ENCODE measurements at places on chromosomes 5 and 9.

GRCh38 chr9:121720311-121721057 is 69.0 kb downstream of the DAB2IP start:
- no peak for DNase-seq

DNA sequence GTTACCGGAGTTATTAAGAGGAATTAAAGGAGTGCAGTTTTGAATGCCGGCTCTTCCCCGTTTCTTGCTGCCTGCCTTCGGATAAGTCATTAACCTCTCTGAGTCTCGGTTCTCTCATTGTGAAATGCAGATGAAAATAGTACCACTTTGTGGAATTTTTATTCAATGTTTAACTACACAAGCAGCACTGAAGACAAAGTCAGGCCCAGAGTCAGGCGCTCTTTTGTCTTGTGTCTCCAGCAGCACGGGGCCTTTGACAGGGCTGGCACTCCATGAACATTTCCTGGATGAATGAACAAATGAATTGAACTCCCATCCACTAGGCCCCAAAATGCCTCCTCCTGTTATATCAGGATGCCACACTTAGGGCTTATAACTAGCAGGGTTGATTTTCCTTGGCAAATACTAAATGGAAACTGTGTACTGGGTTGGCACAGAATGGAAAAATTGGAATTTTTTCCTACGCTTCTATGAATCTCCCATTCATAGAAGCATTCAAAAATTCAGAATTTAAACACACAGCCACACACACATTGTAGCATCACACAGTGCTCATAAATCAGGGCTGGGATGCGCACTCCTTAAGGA is 332.8 kb downstream of the MLLT3 start:
- DNase-seq = no peak

DNA sequence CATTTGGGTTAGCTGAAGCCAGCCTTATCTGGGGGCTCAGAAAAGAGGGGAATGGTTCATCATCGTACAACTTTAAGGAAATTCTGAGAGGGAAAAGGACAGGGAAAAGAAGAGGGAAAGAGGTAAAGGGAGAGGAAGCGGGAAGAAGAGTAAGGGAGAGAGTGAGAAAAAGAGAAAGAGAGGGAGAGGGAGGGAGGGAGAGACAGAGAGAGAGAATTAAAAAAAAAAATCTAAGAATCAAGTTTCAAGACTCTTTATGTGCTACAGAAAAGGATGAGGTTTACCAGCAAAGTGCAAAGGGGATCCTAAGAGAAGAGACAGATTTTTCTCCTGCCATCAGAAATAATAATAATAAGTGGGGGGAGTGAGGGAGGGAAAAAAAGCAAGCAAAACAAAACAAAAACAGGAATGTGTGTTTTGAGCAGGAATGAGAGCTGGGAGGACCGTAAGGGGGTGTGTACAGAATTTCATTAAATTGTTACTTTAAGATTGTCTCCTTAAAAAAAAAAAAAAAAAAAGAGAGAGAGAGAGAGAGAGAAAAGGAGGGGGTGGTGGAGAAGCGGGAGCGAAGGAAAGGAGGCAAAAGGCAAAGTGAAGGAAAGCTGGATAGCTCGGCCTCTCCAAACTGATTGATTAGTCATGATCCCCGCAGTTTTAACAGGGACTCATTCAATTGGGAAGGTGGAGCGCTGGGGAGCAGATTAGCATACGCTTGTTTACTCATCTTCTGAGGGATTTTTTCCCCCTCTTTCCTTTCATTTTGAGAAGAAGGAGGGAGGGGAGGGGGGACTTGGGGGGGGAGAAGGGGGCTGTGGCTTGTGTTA is 438 bp upstream of the PAPPA start:
- no peak for DNase-seq

DNA sequence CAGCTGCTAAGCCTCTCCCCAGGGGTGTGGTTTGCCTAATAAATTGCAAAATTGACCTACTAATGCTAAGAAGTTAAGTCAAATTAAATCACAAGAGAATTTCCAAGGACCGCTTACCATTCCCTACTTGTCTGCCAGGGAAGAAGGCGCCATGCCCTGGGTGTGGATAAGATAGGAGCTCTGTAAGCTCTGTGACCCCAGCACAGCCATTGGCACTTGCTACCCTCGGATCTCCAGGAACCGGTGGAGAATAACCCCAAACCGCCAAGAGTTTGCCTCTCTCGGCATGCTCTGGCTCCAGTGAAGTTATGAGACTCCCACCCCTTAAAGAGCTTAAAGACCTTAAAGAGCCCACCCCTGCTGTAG is 58.9 kb downstream of the NEURL1B start:
- no peak for DNase-seq

DNA sequence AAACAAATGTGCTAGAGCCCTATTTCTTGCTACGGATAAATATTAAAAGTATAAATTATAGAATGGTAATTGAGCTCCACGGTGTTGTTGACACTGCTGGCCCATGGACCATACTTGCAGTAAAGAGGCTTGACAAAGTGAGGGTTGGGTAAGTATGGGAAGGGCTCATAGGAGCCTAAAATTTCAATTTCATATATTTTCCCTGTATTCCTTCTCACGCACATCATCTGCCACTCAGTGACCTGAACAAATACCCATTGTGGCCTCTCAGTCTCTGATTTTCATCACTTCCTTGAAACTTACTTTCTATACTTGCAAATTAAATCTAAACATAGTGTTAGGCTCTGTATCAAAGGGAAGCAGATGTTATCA is 116.5 kb downstream of the PIK3R1 start:
- DNase-seq = no peak

DNA sequence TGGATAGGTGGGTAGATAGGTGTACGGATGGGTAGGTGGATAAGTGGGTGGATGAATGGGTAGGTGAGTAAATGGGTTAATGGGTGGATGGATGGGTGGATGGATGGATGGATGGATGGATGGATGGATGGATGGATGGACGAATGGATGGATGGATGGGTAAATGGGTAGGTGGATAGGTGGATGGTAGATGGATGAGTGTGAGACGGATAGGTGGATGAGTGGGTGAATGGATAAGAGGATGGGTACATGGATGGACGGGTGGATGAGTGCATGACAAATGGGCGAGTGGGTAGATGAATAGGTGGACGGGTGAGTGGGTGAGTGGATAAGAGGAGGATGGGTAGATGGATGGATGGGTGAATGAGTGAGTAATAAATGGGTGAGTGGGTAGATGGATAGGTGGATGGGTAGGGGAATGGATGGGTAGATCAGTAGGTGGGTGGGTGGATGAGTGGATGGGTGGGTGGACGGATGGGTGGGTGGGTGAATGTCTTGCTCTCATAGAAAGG is 179.2 kb downstream of the FGF18 start:
- DNase-seq = no peak

DNA sequence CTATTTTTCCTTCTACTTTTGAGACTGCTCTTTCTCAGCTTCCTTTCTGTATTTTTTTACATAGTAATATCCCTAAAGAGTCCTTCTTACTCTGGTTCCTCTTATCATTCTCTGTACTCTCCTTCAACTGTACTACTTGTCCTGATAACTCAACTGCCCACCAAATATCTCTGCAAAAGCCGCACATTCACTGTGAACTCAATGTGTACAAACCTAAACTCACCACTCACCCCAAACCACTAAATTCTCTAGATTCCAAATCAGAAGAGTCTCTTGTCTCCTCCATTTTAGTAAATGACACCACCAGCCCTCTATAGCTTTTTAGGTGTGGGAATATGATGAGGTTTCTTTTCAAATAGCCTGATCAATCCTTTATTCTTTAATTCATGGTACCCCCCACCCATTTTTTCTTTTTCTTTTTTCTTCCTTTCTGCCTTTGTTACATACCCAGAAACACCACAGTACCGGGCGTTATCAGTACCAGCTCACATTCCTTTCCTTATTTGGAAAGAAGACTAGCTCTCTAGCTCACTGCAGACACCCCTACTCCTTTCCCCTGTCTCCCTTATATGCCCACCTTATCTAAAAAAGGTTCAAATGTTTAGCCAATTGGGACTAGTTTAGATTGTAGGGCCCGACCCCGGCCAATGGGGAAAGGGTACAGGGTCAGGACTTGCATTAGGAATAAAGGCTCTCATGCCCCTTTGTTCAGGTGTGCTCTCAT is 63.1 kb upstream of the RANBP6 start:
- no peak for DNase-seq

DNA sequence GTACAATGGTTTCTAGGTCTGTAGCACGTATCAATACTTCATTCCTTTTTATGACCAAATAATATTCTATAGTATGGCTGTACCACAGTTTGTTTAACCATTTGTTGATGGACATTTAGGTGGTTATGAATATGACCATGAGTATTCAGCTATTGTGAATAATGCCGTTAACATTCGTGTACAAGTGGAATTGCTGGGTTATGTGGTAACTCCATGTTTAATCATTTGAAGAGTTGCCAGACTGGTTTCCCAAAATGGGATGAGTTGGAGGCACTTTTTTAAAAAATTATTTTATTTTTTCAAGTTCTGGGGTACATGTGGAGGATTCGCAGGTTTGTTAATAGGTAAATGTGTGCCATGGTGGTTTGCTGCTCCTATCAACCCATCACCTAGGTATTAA is 4.6 kb downstream of the SNX2 start:
- no peak for DNase-seq

DNA sequence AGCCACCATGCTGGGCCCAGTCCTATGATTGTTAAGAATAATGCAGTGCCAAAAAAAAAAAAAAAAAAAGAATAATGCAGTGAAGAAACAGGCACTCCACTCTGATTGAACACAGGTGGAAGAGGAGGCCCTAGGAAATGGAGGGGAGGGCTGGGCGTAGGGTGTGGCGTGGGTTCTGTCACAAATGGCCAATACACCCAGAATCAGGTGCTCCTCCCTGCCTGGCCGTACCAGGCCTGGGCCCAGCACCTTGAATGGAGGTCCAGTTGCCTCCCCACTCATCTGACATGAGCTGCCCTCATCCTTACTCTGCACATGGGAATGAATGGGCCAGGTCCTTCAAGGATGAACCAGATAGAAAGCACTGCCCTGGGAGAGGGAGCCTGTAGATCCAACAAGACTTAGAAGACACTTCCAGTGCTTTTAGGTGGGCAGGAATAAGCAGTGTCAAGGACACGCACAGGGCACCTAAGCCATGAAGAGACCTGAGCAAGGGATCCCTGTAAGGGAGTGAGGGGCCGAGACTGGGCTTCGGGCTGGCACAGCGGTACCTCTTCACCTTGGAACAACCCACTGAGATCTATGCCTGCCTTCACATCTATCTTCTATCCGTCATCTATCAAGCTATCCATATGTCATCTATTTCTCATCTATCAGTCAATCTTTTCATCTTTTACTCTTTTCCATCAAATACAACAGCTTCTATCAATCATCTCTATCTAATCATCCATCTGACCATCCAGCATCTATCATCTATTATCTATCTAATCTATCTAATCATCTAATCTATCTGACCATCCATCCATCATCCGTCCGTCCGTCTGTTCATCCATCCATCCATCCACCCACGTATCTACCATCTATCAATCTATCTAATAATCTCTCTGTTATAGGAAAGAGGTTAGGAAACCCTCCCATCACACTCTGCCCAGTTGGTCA is 15.9 kb downstream of the NINJ1 start:
- DNase-seq = no peak

DNA sequence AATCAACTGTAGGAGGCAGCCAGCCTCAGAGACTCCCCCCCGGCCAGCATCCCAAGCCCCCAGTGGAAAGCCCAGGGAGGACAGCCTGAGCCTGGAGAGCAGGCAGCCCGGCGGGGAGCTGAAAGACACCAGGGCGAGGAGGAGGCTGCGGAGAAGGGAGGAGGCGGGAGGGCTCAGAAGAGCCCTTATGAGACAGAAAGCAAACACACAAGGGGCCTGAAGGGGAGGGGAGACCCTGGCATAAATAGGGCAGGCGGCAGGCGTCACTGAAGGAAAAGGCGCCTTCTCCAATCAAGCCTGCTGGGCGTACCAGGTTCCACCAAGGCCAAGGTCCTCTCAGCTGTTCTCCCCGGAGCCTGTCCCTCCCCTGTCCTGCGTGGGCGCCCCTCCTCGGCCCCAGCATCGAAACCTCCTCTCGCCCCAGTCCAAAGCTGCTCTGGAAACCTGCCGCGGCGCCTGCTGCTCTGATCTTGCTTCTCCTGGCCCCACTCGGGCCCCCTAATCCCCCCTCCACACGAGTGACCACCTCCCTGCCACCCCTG is 1.3 kb downstream of the SLC9A3 start:
- no peak for DNase-seq

DNA sequence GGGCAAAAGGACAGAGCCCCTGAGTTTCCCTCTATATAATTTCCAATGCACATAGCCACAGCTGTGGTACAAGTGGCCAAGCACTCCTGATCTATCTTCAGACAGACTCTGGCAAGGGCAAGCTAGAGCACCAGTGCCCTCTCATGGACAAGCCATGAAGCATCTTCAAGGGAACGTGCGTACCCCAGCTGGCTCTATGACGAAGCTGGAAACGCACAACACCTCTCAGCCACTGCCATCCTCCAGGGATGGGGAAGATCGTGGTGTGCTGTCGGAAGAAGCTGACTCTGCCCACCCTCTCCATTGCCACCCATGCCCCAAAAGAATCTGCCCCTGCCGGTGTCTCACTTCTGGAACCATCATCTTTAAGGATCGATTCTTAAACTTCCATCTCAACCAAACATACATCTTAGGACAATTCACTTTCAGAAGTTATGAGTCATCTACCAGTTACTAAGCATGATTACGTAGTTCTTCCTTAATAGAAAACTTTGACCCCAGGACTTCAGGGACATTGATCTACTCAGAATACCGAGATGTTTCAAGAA is 482.9 kb downstream of the AGTPBP1 start:
- DNase-seq = no peak

GRCh38 chr5:159779481-159779880 is 136.8 kb upstream of the ADRA1B start:
- DNase-seq = no peak

GRCh38 chr5:176170084-176170483 is 68.1 kb upstream of the SIMC1 start:
- no peak for DNase-seq

DNA sequence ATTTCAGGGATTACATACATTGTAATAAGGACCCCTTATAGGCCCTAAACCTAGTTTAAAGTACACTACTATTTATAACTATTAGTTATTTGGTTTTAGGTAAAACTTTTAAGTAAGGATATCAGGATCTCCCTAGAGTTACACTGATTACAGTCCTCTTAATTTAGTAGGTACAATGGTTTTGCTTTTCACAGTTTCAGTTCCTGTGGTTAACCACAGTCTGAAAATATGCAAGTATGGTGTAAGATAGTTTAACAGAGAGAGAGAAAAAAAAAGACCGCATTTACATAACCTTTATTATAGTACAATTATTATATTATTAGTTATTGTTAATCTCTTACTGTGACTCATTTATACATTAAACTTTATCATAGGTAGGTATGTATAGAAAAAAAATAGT is 725.3 kb upstream of the PTPRD start:
- DNase-seq = no peak

DNA sequence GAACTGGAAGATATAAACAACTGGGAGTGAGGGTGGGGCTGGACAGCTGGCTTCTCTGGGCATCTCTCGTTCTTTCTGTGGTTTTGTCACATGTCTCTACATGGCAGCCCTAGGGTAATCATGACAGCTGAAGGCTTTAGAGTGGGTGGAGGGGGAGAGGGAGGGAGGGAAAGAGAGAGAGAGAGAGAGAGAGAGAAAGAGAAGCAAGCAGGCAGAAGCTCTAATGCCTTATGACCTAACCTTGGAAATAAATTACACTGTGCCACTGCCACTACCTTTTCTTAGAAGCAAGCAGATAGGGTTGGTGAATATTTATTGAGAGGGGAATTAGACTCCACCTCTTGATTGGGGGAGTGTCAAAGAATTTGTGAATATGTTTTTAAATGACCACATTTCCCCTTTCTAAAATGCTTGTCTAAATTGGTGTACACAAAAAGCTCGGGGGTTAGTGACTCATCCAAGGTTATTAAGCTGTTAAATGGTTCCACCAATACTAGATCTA is 2.6 kb upstream of the DAPK1 start:
- no peak for DNase-seq

GRCh38 chr9:76895186-76895585 is 10.7 kb downstream of the PRUNE2 start:
- DNase-seq = no peak
